ENCODE measurements at places on chromosomes 4 and X.

DNA sequence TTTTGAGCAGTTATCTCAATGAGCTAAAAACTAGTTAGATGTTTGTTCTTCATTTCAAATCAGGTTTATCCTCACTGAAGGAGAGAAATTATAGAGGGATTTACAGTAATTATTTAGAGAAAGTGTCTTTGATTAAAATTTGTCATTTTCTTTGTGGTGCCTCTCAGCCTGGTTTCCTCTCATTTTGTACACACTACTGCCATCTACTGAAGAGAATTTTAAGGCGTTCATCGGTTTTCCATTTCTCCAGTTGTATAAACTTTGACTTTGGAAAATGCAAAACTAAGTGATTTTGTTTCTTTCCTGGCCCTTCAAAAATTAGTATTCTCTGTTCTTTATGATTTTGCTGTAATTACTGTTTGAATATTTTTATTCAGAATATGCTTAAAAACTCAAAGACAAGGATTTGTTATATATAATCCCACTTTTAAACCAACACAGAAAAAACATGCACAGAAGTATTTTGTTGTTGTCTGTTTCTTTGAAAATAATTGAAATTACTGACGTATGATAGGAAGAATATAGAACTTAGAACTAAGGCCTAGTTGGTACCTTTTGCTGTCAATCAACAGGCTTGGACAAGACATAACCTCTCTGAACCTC, 34.4 kb upstream of the ANXA3 start:
- DNase-seq: no peak

DNA sequence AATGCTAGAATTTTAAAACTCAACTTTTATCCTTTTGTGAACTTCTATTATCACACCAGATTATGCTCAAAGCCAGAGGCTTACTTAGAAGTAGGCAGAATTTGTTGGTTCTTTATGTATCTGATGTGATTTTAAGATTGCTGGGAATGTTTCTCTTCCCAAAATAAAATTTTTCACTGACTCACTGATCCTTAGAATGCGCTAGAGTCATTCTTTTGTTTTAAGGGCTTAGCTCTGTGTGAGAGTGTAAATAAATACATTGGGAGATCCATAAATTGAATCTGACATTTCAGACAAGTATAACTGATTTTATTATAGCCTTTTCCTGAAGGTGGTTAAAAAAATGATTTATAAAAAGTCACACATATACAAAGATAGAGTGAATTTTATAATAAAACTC, 101.3 kb downstream of the LARP1B start:
- DNase-seq: no peak

GRCh38 chrX:29487714-29488113, 727.6 kb upstream of the MAGEB2 start:
- no peak for DNase-seq

DNA sequence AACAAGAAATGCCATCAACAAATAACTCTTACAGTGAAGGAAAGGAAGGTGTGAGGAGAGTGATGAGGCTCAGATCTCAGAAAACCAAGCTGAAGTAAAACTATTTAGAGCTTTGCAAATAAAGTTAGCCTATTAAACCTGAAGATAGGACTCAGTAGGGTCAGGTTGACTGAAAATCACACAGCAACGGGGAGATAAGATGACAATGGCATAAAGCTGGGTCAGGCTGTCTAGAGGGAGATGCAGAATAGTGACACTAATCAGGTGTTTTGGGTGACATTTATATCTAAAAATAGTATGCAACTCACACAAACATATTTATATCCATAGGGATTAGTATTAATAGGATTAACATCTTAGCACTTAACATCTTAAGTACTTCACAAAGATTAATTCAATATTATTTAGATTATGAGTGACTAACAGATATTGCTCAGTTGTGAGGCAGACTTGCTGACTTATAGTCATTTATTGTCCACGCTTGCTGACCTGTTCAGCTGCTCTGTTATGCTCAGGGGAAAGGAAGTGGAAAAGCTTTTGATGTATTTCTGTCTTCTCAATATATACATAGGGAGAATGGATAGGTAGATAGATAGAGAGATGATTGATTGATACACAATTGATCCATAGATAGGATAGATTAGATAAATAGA, 130.7 kb upstream of the GUCY1A1 start:
- no peak for DNase-seq

DNA sequence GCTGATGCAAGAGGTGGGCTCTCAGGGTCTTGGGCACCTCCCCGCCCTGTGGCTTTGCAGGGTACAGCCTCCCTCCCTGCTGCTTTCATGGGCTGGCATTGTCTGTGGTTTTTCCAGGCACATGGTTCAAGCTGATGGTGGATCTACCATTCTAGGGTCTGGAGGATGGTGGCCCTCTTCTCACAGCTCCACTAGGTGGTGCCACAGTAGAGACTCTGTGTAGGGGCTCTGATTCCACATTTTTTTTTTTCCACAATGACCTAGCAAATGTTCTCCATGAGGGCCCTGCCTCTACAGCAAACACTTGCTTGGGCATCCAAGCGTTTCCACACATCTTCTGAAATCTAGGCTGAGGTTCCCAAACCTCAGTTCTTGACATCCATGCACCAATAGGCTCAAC, 657.9 kb upstream of the CT83 start:
- DNase-seq: no peak

DNA sequence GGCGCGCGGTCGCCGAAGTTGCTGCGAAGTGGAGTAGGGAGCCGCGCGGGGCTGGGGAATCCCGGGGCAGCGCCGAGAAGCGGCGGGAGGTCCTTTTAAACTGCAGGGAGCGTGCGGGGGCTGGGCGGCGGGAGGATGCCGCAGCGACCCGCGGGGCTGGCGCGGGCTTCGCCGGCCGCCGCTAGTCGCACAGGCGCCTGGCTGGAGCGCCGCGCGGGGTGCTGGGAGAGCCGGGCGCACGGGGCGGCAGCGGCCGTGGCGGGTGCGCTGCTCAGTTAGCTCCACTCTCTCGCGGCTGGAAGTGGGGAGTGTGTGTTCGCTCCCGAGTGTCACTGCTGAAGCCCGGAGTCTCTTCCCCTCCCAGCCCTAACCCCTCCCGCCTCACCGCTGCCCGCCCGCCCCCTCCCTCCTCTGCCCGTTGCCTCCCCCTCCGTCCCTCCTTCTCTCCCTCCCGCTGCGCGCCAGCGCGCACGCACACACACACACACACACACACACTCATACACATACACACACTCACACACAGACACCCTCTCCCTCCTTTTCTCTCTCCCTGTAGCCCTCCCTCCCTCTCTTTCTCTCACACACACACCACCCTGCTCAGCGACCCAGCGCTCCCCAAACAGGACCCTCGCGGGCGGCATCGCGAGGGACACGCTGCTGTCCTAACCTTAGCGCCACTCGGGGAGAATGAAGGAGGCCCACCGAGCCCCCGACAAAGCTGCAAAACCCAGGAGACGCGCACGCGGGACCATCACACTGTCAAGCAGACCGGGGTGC, at the start of gene NDNF:
Gene NDNF (minus strand): TSS at position 312 of the 780 bp plus-strand sequence. CDS start 26,698 bp downstream, outside the sequence.
- DNase-seq: no peak

- no peak for DNase-seq
These were observed 1394.6 kb upstream of the AGA start for GRCh38 chr4:178836865-178837264.

DNA sequence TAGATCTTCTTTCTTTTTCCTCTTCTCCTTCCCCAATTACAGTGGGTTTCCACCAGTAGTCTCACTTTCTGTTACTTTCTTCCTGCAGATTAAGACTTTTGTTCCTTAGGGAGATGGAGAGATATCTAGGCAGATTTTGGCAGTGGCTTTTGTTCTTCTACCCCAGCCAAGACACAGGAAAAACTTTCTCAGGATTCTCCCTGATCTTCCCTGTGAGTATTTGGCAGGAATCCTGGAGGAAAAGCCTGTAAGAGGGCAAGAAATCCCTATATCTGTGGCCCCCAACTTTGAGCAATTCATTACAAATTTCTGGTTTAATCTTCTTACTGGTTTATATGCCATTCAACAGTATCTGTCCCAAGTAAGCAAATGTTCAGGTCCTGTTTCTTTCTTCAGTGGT, 21.9 kb downstream of the SLC9A7 start:
- no peak for DNase-seq

GRCh38 chrX:151816934-151817333, 82.4 kb downstream of the CNGA2 start:
- no peak for DNase-seq

DNA sequence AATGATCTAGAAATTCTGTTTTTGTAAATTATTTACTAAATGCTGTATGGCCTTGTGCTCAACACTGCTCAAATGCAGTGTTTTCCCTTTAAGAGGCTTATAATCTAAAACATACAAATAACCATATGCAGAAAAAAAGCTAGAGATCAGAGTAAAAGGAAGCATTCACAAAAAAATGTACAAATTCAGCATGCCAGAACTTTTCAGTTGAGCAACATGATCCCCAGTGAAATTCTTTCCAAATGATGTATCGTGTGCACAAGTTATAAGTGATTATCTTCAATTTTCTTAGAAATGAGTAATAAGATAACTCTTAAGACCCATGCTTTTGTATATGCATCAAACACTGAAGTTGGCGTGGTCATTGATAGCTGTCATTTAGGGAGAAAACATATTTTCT, 5.0 kb downstream of the GPC3 start:
- DNase-seq: no peak

GRCh38 chrX:154471839-154472684, 7.0 kb downstream of the LAGE3 start:
- DNase-seq: no peak

- no peak for DNase-seq
These were observed 825 bp downstream of the DYNLT3 start for GRCh38 chrX:37846558-37846933.

- no peak for DNase-seq
These were observed at the start of gene AFF2 for GRCh38 chrX:148500423-148501385. Gene AFF2 (plus strand): TSS chrX:148500617. CDS start chrX:148501098, 481 bp downstream.

DNA sequence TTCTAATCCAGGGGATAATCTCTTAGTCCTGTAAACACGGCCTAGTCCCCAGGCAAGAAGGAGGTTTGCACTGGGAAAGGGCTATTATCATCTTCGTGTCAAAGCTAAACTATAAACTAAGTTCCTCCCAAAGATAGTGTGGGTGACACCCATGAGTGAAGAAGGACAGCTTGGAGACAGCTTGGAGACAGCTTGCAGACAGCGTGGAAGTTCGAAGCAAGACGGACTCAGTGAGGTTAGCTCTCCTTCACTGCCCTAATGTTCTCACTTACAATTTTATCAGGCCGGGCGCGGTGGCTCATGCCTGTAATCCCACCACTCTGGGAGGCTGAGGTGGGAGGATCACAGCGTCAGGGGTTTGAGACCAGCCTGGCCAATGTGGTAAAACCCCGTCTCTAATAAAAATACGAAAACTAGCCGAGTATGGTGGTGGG, 19.2 kb upstream of the PLCXD1 start:
- no peak for DNase-seq

- no peak for DNase-seq
These were observed 55.9 kb downstream of the NPNT start for GRCh38 chr4:105951198-105951597.

DNA sequence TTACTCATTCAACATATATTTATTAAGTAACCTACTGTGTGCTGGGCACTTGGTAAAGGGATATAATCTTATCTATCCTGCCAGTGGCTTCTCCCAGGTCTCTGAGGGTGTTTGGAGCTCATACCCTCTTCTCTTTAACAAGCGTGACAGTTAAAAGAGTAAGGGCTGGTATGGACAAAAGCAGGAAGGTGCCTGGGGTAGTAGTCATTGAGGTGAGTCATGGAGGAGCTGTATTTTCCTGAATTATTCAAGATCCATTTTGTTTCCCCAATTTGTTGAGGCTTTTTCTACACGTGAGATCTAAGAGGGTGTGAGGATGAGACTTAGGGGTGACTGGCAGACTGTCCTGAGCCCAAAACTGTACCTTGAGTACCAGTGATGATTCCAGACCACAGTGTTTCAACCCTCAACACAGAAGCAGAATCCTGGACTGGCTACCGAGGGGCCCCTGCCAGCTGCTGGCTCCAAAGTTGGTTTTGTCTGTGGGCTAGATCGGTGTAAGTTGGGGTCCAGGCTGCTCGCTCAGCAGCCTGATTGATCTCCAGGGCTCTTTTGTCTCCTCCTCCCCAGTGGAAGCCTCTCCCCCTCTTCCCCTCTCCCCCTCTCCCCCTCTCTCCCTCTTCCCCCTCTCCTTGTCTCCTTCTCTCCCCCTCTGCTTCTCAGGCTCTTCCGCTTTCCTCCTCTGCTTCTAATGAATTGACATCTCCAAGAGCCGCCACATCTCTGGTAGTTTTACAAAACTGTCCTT, at the start of gene DRP2:
Gene DRP2 (plus strand): TSS at position 671 of the 748 bp plus-strand sequence. CDS start 11,862 bp downstream, outside the sequence.
- DNase-seq: no peak

GRCh38 chr4:155889031-155889793, 14.3 kb upstream of the TDO2 start:
- DNase-seq: no peak

- no peak for DNase-seq
These were observed 25.0 kb downstream of the TLR6 start for GRCh38 chr4:38831653-38832052.
